ENCODE measurements at places on chromosomes 5 and 9.

- DNase-seq = no peak
Measured at GRCh38 chr9:90505695-90506094, 136.9 kb downstream of the DIRAS2 start.

- DNase-seq = no peak
Measured at GRCh38 chr5:50808406-50808805, 142.0 kb downstream of the PARP8 start.

- no peak for DNase-seq
Measured at GRCh38 chr5:159097784-159098602, 1.7 kb downstream of the EBF1 start.

DNA sequence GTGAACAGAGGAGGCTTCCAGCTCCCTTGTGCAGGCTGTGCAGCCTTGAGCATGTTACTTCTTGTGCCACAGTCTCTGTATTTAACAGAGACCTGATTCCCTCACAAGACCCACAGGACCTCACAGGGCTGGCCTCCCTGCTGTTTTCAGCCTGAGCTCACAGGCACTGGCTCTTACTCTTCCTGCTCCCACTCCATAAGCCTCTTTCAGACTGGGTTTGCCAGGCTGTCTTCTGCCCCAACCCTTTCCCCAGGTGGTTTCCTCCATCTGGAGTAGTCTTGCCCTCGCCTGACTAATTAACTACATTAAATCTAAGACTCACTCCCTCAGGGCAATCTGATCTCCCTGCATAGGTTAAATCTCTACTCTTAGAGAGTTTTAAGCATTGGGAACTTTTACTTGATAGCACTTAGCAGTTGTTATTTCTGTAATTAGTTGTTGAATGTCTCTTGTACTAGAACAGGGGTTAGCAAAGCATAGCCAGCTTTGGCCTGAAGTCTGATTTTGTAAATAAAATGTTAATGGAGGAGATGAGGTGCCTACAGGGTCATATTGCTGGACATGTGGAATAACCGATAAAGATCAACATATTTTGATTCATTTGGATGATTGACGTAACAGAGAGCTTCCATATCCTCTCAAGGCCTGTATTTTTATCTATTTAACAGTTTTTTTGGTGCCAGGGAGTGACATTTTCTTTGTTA, 28.6 kb upstream of the SPATA31E1 start:
- DNase-seq = no peak

- DNase-seq = no peak
Measured at GRCh38 chr5:23571059-23571458, 63.6 kb downstream of the PRDM9 start.

DNA sequence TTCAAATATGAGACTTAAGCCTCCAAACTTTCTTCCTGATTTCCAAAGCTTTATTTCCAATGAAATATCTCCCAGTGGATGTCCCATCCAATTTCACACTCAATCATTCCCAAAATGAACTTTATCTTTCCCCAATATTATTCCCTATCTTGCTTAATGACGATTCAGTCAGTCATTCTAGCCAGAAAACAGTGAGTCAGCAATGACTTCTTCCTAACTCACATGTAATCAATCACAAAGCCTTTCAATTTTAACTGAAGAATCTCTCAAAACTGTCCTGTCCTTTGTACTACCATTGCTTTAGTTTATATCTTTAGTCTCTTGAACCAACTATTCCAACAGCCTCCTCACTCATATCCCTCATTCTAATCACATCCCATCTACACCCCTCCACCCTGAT, 34.9 kb downstream of the NSA2 start:
- no peak for DNase-seq

- DNase-seq = peak; percentile 4
Measured at GRCh38 chr5:88833371-88834130, 49.4 kb downstream of the MEF2C start.

DNA sequence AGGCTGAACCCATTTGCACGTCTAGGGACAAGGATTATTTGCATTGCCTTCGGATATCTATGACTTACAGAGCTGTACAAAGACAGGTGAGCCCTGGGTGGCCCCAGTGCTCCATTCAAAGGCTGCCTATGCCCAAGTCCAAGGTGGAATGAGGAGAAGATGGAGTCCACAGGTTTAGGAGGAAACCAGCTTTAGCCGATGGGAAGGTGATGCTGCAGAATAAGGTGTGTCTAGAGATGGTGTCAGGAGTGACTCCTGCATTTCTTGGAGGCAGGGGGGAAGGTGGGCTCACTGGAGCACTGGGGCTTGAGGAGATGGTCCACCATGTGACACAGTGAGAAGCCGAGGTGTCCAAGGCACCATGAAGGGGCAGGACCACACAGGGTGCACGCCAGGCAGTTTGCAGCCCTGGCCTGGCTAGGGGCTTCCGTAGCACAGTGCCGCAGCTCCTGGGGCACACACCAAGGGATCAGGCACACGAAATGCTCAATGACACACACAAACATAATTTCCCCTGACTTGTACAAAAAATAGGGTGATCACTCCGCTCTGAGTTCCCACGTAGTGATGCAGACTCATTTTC, 32.1 kb downstream of the SEMA4D start:
- DNase-seq = no peak

DNA sequence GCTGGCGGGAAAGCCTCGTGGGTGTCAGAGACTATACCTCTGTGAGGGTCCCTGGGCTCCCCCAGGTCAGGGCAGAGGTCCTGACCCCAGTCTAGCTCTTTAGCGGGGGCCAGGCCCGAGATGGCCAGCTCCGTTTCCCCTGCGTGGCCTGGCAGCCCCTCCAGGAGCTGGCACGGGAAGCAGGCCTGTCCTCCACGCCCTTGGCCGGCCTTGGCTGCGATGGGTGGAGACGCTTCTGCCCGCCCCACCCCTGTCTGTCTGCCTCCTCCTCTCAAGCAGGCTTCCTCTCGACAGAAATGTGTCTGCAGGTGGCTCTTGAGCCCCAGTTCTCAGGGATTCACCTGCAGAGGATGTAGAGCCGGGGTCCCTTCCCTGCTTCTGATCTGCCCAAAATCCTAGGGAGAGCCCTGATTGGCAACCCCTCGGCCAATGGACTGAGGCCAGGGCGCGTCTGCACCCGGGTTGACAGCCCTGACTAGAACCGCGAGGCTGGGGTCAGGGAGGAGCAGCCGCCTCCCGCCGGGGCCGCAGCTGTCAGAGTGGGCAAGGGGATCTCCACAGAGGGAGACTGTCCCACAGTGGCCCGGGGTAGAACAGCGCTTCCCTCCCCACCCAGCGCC, 2.6 kb upstream of the GRIN1 start:
- DNase-seq = no peak

DNA sequence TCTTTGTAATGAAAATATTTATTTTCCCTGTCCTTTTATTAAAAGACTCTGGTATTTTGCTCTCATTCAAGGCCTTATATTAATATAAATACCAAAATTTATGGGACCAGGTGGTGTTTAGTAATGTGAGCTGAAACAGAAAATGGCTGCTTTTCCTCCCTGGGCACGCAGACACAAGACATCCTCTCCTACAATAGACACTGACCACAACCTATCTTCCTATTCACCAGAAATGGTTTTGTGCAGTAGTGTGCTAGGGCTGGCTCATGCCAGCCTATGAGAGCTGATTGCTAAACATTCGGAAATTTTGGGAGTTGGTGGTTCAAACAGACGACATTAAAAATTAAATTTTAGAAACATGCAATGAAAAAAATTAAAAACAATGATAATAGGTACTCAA, 338.2 kb downstream of the BNC2 start:
- no peak for DNase-seq

- no peak for DNase-seq
Measured at GRCh38 chr9:97365634-97366033, 46.3 kb upstream of the TDRD7 start.

GRCh38 chr9:99726758-99727157, 94.9 kb upstream of the NR4A3 start:
- DNase-seq = no peak

DNA sequence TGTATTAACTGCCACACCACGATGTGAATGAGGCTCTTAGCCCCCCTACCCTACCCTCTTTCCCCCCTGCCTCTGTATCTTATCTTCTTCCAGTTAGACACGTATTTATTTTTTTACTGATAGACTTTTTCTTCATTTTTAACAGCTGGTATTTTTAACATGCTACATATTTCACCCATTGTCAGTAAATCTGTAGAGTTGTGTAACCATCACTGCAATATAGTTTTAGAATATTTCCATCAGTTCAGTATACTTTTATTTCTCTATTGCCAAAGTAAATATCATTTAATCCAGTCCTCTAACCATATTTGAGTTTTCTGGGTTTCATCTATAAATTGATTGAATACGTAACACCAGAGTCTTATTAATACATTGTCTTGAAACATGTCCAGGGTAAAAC, 62.8 kb downstream of the SPATA31C2 start:
- no peak for DNase-seq

- DNase-seq = no peak
Measured at GRCh38 chr9:71303351-71303750, 181.9 kb upstream of the TRPM3 start.
